ENCODE measurements at places on chromosomes 13 and 19.

DNA sequence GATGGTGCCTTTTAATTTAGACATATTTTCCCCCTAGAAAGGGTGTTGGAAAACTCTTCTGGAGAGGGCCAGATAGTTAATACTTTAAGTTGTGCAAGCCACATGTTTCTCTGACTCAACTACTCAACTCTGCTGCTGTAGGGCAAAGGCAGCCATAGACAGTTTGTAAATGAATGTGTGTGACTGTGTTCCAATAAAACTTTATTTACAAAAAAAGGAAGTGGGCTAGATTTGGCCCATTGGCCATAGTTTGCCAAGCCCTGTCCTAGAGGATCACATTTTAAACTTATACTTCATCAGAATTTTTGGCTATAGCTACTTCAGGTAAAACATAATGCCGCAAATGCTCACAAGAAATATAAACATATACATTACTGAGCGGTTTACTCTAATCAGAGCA, 306.3 kb upstream of the MAB21L1 start:
- no peak for DNase-seq

GRCh38 chr19:52212572-52213255, 22.9 kb downstream of the PPP2R1A start:
- no peak for DNase-seq

- no peak for DNase-seq
Observed at GRCh38 chr19:6887316-6887715, at the start of gene ADGRE1. TSS of gene ADGRE1 (plus strand) at chr19:6887579. CDS start at chr19:6887609, 30 bp downstream.

- no peak for DNase-seq
Observed at GRCh38 chr13:42048342-42048683, at the start of gene DGKH. TSS of gene DGKH (plus strand) at chr13:42048648. CDS start at chr13:42048774, 126 bp downstream.

DNA sequence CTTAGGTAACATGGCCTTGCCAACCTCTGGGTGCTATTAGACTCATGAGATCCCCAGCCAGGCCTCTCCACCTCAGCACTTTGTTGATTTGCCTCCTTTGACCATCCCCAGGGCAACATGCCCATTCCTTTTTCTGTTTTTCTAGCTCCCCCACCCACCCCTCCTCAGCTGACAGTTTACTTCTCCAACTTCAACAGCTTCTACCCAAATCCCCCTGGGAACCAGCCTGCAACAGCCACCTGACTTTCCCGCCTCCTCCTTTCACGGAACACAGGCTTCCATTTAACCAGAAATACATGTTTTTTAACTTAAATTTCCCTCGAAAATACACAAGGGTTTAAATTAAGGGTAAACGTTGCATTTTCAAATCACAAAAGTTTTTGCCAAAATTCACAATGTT, 117.3 kb downstream of the DLEU7 start:
- DNase-seq: no peak

DNA sequence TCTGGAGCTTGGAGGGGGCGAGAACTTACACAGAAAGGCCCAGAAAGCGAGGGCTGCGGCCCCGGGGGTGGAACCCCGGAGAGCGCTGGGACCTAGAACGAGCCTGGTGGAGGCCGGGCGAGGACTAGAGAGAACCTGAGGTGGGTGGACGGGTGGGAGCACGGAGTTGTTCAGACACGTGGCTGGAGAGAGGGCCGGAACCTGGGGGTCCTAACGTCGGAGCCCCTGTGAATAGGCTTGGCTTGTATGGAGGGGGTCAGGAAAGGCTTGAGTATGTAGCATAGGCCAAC, 383 bp downstream of the ZNF581 start:
- no peak for DNase-seq

- no peak for DNase-seq
Observed at GRCh38 chr19:14135985-14136508, 342 bp downstream of the ASF1B start.

DNA sequence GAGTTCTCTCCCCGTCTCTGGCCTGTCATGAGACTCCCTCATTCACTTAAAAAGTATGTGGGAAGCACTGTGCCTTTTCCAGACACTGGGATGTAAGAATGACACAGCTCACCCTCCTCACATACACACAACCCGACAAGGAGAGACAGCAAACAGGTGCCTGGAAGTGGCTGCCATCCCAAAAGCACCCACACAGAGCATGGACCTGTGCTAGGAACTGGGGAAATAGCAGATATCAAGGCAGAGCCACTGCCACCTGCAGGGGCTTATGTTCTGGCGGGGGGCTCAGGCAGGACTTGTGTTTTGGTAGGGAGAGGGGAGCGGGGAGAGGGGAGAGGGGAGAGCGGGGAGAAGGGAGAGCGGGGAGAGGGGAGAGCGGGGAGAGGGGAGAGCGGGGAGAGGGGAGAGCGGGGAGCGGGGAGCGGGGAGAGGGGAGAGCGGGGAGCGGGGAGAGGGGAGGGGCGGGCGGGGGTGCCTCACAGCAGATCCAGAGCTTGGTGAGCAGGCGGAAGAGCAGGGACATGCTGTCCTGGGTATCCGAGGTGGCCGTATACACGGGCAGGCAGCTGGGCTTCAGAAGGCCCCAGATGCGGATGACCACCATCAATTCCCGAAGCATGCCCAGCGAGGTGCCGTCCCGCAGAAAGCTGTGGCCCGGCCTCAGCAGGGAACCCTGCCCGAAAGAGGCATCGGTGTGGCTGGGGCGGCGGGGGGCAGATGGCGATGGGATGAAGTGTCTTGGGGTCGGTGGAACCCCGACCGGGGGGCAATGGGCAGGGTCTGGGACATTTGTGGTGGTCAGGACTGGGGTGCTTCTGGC, 12.2 kb downstream of the CFD start:
- no peak for DNase-seq

GRCh38 chr13:97568850-97569249, 134.9 kb downstream of the RAP2A start:
- DNase-seq: no peak

GRCh38 chr19:2409352-2409912, 18.0 kb downstream of the TIMM13 start:
- no peak for DNase-seq

GRCh38 chr13:42876270-42876714, 94.9 kb downstream of the FAM216B start:
- DNase-seq: no peak

DNA sequence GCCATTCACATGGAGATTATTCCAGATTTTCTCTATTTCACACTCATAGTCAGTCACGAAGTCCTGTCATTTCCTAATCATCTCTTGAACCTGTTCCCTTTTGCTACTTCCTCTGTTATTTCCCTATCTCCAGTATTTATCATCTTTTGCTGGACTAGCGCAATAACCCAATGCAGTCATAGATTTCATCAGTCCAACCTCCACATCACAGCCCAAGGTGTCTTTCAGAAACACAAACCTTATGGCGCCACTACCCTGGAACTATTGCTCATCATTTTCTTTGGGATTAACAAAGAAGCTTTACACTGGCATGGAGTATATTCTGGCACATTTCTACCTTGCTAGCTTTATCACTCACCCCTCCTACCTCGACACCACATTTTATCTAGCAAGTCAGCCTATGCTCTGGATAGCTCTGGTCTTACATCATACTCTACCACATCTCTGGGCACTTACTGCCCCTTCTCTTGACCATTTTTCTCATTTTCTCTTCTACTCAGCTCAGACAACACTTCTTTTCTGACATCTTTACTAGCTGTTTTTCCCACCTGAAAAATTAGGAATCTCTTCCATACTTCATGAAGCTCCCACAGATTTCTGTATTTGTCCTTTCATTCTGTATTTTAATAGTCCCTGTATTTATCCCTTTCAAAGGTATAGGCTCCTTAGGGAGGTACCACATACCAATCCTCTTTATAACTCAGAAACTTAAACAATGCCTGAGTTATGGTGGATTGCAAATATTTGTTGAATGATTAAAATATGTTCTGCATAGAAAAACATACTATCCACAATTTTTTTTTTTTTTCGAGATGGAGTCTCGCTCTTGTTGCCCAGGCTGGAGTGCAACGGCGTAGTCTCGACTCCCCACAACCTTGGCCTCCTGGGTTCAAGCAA, 534.7 kb downstream of the KLF12 start:
- no peak for DNase-seq

DNA sequence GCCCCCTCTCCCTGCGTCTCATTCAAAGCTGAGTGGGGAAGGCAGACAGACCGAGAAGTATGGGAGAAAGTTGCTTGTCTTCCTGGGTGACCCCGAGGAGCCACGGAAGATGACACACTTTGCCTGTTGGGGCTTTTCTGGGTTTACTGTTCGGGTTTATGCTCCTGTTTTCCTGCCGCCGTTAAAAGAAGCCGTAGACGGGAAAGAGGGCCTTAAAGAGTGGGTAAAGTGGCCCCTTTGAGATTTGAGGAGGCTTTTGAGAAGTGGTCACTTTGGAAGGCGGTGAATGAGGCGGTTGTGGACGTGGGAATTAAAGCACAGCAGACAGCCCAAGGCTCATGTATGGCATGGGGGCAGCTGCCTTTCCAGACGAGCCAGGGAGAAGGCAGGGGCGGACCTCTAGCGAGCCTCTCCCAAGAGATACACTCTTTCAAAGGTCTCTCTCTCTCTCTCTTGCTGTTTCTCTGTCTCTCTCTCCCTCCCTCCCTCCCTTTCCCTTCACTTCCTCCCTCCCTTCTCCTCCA, 493 bp upstream of the LHFPL6 start:
- no peak for DNase-seq

- DNase-seq: no peak
Observed at GRCh38 chr19:13942023-13942684, 3.9 kb upstream of the PODNL1 start.

DNA sequence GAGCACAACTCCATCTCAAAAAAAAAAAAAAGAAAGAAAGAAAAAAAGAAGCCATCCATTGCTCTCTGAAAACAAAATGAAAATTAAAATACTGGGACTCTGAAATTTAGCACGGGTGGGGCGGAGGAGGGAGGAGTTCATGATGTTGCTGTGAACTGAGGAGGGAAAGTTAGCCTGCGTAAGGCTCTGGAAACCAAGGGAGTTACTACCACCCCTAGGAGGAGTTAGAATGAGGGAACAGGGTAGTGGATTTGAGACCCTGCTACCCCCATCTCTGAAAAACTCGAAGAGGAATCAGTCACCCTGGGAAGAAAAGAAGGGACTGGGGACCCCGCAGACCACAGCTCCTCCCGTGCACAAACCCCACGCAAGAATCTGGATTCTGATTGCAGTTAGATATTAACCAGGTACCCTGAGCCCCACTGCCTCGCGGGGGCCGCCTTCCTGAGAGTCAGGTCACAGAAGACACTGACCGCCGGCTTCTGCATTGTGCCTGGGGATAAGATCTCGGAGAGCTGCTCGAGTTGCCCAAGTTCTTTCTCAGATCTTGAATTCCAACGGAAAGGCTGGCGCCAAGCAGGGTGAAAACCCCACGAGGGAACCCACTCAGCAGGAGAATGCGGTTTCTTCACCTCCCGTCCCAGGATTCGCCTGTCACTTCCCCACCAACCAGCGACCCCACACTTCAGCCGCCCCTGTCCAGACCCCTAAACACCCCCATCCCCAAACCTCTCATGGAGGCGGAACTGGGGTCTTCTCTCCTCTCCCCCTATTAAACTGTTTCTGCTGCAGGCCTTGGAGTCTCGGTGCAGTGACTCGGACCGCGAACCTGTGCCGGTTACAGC, 870 bp downstream of the ZNF442 start:
- no peak for DNase-seq

- DNase-seq: no peak
Observed at GRCh38 chr19:10565028-10565566, 713 bp downstream of the KRI1 start.

GRCh38 chr13:114128624-114129522, 3.5 kb downstream of the RASA3 start:
- no peak for DNase-seq

DNA sequence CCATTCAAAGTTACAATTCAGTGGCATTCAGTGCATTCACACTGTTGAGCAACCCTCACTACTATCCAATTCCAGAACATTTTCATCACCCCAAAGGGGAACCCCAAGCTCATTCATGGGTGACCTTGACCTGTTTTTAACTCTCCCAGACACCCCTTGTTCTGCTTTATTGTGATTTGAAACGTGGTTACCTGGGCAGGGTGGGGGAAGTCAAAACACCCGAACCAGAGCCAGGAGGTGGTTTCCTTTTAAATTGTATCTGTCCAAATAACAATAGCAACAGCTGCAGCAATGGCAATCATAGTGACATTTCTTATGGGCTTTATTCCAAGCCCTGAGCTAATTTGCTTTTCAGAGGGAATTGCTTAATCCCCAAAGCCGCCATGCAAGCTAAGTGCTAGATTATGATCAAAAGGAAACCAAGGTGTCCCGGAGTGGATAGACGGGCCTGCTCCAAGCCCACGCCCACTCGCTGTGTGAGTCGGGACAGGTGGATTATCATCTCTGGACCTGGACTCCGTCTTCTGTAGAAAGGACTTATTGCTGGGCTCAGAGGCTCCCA, 6.1 kb downstream of the PTGIR start:
- no peak for DNase-seq

DNA sequence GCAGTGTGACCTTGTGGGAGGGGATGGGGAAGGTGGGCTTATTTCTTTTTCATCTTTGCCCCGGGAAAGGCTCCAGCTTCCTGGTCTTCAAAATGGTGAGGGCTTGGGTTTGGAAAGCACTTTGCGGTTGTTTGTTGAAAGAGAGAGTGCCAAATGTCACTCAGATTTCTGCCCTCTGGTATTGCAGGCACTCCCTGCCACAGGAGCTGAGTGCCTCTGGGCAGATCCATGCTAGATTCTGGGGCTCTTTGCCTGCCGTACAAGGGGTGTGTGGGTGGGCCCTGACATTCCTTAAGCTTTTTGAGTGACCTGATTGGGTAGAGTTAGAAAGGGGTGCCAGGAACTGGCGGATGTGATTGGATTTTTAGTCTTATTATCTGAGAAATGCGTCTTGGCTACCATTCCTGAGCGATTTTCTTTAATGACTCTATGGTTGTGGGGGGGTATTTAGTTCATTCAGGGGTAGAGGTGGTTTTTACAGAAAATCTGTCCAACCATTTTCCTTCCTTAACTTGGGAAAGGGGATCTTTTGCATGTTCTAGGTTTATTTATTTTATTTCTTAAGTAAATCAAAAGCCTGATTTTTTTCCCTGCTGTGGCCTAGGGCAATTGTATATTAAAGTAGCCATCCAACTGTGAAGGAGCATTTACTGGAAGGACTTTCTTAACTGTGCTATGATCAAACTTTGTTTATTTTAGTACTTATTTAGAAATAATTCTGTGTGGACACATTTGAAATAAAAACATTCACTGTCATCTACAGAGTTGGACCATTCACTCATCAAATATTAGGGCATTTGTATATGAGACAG, 3.2 kb downstream of the ARHGAP35 start:
- peak; percentile 18 for DNase-seq

GRCh38 chr19:44747739-44748425, 626 bp upstream of the BCL3 start:
- DNase-seq: no peak

GRCh38 chr19:19662344-19662743, 1.1 kb downstream of the ATP13A1 start:
- no peak for DNase-seq
